ENCODE measurements at places on chromosomes 3 and 15.

GRCh38 chr3:101235048-101235447 is 85.3 kb downstream of the IMPG2 start:
- no peak for DNase-seq

- DNase-seq, result peak; percentile 71
Observed at GRCh38 chr3:171566803-171567422, 106.7 kb upstream of the TNIK start.

DNA sequence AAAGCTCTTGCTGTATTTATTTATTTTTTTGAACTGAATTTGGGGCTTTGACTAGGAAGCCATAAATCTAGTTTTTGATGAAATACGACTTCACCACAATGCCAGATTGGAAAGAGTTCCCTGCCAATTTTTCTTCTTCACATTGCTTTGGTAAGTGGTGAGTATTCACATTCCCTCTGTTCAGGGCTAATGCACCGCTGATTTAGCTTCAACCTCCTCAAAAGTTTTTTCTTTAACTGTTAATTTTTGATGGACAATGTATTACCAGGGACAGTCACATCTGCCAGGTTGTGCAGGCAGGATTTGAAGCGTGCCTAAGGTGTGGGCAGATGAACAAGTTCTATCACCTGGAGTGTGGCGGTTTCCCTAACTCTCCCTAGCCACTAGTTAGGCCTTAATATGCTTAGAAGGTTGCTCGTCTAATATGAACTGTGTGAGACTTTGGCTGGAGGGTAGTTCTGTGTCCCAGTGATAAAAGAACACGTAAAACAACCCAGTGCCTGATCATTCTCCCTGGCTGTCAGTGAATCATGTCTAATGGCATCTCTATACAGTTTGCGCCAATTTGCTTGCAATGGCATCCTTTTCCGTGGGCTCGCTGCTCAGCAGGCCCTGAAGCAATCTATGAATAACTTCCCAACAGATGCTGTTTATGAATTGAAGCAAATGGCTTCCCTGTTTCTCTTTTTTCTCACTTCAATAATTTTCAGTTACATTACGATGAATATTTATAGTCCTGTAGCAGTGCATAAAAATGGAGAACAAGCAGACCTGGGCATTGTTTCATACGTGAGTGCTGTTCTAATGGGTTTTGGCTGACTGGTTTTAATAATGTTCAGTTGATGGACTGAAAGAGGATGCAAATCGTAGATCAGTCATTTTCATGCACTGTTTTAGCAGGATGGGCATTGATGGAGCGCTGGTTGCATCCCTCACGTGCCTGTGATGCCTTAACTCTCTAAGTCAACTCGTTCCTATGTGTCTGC is 243.2 kb upstream of the SUCLG2 start:
- no peak for DNase-seq

GRCh38 chr3:50136714-50137405 is 18.3 kb upstream of the SEMA3F start:
- no peak for DNase-seq

DNA sequence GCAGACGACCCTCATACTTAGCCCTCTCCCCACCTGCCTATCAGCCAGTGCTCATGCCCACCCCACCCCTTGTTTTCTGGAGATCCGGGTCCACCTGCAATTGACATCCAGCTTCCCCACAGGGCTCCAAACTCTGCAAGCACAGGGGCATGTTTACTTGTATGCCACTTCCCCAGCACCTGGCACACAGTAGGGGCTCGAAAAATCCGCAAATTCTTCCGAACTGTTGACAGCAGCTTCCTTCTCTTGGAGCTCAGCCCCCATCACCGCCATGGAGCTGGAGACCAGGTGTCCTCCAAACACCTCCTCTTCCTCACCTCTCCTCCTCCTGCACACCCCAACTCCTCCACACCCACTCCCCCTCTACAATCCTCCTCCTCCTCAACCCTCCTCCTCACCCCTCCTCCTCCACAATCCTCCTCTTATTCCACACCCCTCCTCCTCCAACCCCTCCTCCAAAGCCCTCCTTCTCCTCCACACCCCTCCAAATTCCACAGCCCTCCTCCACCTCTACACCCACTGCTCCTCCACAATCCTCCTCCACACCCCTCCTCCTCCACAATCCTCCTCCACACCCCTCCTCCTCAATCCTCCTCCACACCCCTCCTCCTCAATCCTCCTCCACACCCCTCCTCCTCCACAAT is 70.4 kb upstream of the BLM start:
- no peak for DNase-seq

GRCh38 chr15:59197454-59197853 is 9.2 kb upstream of the LDHAL6B start:
- no peak for DNase-seq

- DNase-seq, result peak; percentile 18
Observed at GRCh38 chr3:152474585-152474984, 205.9 kb downstream of the MBNL1 start.

DNA sequence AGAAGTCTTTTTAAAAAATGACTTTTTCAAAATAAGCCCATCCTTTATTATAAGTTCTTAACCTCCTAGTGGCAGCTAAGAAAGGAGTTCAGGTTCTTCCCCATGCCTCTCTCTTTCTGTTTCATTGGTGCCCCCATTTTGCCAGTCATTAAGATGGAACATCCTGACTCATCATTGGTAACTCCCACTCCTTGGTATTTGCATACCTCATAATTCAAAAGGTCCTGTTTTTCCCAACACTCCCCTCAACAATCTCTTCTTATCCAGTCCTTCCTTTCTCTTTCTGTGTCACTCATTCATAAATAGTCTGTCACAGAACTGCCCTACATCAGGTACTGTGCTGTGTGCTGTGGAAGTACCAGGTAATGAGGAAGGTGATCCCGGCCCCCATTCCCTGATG is 394.0 kb downstream of the FOXP1 start:
- DNase-seq, result no peak

DNA sequence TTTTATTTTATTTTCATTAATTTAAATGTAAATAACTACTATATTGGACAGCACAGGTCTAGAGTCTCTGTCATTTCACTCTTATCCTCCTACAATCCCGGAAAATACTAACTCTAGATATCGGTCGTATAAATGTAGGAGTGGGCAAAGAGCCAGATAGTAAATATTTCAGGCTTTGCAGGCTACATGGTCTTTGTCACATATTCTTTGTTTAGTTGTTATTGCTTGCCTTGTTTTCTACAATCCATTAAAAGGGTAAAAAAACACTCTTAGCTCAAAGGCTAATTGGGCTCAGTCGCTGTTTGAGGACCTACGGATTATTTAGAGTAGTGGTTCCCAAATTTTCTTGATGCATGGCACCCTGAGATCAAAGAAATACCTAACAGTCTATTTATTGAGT is 1.7 kb downstream of the KNL1 start:
- DNase-seq, result no peak

DNA sequence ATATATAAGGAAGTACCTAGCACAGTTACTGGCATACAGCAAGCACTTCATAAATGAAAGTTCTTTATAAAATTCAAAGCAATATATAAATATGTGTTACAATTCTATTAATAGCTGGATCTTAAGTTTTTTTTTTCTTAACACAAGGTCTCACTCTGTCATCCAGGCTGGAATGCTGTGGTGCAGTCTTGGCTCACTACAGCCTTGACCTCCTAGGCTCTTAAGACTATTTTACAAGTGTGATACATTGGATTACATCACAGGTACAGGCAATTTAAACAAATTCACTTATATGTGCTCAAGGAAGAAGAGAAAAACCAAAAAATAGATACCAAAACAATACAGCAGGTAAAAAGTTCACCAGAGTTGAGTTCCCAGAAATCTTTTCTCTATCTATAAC is 60.6 kb downstream of the ZNF280D start:
- no peak for DNase-seq

- DNase-seq, result no peak
Observed at GRCh38 chr3:67018105-67018788, 20.1 kb downstream of the KBTBD8 start.

DNA sequence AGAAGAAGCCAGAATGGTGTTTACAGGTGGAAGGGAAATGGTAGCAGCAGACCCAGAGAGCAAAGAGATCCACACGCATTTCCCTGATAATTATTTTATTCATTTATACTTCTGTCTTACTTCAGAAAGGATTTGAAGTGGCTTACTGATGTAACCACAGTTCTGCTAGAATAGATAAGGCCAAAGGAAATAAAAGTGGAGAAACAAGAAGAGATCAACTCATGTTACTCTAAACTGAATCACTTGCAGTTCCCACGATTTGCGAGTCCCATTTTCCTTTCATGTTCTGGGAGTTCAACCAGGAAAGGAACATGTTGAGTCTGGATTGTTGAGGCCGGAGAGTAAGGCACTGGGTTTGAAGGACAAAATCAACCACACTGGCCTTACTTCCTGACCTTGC is 151.8 kb downstream of the MYRIP start:
- DNase-seq, result no peak

DNA sequence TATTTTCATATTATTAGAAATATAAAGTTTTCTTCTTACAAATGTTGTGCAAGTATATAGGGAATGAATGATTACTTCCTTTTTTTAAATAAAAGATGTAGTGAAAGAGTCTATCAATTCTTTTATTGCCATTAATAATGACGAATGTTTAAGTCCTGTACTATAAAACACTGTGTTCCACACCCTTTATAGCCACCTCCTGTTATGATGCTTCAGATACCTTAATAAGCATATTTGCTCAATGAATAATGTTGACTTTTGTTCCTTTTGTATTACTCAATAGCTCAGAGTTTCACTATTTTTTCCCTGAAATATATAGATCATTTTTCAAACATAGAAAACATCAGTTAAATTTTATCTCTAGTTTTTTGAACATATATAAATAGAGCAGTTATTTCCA is 378.2 kb upstream of the THBS1 start:
- no peak for DNase-seq

GRCh38 chr3:81723732-81724313 is 37.6 kb downstream of the GBE1 start:
- DNase-seq, result no peak

GRCh38 chr3:61627768-61628185 is 66.4 kb downstream of the PTPRG start:
- DNase-seq, result no peak

DNA sequence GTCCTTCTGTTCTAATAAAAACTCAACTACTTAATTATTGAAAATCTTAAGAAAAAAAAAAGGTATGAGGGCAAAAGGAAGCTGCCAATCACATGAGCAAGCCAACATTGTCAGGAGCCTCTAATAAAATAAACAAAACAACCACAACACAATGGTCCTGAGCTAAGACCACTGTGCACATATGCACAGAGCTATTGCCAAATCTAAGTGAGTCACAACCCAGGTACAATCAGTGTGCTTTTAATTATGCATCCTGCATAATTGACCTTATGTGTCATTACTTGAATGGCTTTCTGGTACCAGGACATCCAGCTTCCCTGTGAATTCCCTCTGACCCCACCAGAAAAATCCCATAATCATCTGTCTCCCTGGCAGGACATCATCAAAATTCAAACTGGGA is 639.8 kb downstream of the MAGI1 start:
- no peak for DNase-seq

GRCh38 chr3:139935016-139935865 is at the start of gene CLSTN2:
Gene CLSTN2 (plus strand): TSS chr3:139935185.
- peak; percentile 74 for DNase-seq

DNA sequence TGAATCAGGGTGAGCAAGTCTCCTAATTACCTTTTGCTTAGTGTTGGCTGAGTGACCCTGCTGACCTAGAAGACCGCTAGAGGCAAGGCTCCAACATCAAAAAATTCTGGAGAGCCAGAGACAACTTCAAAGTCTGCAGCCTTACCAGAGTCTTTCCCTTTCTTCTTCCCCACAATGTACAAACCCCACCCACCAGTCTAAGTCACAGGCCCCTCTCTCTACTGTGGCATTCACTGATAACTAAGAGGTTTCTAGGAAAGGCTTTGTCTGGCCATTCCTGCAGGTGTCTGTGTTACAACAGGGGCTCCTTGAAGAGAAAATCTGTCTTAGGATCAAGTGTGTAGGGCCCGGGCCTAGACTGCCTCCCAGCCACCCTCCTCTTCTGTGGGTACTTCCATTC is 525 bp downstream of the MYH15 start:
- DNase-seq, result no peak

Data from NCI-H524 (cell line).